Myocyte (in vitro differentiated cells): ENCODE measurements at places on chromosomes 3 and 15.

GRCh38 chr3:58623961-58624360 lies 42.6 kb downstream of the FAM3D start:
- no peak for DNase-seq

- DNase-seq, result no peak
Observed at GRCh38 chr3:143445118-143445517, 325.5 kb downstream of the CHST2 start.

- no peak for DNase-seq
Observed at GRCh38 chr3:149023951-149024350, 32.6 kb downstream of the GYG1 start.

DNA sequence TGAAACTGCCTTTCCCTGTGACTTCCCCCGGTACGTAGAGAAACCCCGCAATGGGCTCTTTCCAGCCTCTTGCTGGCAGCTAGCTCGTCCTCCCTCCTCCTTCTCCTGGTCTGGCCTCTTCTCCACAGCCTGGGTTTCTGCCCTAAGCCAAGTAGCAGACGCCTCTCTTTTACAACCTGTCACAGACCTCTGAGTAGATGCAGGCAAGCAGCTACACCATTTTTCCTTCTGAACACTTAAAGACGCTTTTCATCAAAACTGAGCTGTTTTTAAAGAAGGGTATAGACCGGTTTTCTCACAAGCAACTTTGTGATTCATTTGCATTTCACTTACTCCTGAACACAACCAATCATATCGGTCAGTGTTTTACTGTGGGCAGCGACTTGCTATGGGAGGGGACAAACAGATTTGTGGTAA lies 32.0 kb downstream of the ADAMTSL3 start:
- DNase-seq, result no peak

DNA sequence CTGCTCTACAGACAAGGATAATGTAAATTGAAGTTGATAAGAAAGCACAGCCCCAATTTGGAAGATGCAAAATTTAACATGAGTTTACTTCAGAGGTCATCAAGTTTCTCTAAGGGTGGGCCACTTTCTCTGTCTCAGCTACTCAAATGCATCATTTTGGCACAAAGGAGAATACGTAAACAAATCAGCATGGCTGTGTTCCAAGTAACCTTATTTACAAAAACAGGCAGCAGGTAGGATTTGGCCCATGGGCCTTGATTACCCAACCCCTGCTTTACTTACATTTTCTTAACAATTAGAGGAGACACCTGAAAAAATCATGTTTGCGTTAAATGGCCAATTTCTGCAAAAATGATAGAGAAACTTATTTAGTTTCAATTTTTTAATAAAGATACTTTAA lies 181.7 kb downstream of the GBE1 start:
- DNase-seq, result no peak

DNA sequence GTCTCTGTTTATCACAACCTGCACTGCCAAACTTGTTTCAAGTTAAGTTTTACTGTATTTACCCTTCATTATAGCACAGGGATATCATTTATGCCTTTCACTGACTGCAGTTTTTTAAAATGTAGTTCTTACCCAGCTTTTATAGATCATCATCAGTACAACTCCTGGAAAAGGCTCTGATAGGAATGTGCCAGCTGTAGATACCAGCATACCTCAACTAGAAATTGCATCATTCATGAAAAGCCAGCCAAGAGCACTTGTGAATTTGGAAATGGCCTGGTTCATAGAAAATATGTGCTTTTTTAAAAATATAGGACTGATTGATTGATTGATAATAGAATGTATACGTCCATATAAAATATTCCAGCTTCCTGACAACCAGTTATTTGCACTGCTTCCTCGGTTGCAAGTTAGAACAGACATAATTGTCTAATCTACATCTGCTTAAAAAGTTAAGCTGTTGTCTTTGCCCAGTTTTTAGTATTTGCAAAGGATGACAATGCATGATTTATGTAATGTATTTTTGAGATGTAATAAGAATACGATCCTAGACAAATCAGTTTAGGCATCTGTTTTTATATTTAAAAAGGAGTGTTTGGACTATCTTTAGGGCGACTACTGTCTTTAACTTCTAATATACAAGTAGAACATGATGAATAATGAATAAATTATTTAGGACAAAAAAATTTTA lies 58.5 kb downstream of the DCUN1D1 start:
- DNase-seq, result peak; percentile 10

DNA sequence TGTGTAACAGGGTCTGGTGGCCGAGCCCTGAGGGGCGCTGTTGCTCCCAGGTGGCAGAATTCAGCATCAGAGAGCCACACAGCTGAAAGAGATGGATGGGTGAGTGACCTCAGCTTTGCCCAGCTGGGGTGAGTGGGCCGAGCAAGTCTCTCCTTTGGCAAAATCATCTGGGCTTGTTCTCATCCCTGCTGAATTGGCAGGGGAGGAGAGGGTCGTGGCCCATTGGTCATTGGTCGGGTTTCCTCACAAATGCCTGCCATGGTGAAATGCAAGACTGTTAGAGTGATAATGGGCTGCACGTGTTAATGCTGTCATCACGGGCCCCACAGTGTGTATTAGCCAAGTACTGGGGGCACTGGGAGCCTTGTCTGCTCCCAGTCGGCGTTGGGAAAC lies 15.9 kb downstream of the ABHD2 start:
- DNase-seq, result peak; percentile 50

DNA sequence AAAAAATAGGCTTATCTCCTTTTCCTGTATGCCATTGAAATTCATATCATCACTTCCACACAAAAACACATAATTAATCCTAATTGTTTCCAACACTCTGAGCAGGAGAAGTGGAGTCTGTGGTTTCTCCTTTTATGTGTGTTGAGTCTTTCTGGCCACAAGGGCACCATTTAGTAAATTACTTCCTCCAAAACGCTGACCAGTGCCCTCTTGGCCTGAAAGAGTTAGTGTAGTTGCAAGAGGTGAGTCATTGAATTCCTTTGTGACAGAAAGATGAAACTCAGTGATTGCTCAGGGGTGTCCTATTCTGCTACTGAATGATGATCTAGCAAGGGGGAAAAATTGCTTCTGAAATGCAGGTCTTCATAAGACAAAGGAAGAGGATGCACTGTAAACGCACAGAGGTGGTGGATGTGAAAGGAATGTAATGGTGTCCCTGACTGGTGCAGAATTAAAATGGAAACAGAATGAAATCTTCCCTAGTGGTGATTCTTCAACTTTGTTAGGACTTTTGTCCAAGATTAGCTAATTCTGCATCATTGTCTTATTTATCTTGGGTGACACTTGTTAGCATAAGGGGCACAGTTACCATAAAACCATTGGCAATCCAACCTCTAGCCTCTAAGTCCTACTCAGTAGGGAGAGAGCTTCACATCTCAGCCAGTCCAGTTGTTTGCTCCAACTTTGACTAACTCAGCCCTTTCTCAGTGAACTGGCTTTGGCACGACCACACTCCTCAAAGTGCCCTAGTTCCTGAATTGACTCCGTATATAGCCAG lies 208.4 kb upstream of the NANOGP8 start:
- peak; percentile 71 for DNase-seq

- no peak for DNase-seq
Observed at GRCh38 chr15:45449916-45450867, 71.8 kb upstream of the GATM start.
